ENCODE measurements at places on chromosomes 11 and 22.

DNA sequence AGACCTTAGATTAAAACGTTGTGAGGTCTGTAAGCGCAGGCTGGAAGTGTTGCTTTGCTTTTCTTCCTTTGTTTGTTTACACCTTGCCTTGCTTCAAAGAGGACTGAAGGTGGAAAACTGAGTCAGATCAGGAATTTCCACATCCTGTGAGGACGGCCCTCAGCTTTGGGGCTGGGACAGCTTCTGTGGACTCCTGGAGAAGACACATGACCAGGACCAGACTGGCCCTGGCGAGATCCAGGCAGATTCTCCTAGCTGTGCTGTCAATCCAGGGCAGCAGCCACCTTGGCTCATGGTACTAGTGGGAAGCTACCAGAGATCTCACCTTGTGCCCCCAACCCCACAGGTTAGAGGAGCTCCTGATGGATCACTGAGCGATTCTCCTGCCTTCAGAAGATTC, 1461.9 kb downstream of the TBC1D22A start:
- peak; percentile 11 for DNase-seq

DNA sequence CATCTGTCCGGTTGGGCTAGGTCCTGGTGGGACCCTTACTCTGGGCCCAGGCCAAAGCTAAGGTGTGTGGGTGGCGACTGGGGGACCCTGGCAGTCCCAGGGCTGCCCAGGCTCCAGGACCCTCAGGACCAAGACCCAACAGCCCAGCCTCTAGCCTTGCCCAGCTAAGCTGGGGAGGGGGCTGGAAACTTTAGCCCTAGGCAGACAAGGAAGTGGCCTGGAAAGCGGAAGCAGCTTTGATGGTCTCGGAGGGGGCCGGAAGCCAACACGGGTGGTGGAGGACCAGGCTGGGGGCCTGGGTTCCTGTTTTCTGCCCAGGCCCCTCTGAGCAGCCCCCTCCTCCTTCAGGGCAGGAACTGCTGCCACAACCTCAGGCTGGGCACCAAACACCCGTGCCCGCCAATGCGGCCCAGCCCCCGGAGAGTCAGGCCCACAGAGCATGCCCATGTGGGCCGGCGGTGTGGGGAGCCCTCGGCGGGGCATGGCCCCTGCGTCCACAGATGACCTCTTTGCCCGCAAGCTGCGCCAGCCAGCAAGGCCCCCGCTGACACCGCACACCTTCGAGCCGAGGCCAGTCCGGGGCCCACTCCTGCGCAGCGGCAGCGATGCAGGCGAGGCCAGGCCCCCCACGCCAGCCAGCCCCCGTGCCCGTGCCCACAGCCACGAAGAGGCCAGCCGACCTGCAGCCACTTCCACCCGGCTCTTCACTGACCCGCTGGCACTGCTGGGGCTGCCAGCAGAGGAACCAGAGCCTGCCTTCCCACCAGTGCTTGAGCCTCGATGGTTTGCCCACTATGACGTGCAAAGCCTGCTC, 2.8 kb downstream of the SIPA1 start:
- no peak for DNase-seq

DNA sequence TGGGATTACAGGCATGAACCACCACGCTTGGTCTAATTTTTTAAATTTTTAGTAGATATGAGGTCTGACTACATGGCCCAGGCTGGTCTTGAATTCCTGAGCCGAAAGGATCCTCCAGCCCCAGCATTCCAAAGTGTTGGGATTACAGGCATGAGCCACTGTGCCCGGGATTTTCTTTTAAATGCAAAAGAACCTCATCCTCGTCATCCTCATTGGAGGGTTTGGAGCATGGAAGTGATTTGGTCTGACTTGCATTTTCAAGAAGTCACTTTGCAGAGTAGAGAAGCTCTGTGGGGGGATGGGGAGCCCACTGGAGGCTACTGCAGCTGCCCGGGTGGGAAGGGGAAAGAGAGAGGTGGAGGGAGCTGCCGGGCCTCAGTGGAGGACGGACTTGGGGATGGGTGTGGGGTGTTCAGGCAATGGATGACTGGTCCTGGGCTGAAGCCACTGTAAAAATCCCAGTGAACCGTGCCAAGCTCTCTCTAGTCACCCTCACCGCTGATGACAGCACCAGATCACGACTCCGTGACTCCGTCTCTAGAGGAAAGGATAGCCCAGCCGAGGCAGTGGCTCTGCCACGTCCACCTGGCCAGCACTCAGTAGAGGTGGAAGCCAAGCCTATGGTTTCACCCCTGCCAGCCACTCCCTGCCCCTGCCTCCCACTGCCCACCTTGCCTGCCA, 32.8 kb upstream of the SLC22A12 start:
- DNase-seq, result no peak

- peak; percentile 91 for DNase-seq
These were observed 18.5 kb downstream of the RBFOX2 start for GRCh38 chr22:36010090-36010489.

DNA sequence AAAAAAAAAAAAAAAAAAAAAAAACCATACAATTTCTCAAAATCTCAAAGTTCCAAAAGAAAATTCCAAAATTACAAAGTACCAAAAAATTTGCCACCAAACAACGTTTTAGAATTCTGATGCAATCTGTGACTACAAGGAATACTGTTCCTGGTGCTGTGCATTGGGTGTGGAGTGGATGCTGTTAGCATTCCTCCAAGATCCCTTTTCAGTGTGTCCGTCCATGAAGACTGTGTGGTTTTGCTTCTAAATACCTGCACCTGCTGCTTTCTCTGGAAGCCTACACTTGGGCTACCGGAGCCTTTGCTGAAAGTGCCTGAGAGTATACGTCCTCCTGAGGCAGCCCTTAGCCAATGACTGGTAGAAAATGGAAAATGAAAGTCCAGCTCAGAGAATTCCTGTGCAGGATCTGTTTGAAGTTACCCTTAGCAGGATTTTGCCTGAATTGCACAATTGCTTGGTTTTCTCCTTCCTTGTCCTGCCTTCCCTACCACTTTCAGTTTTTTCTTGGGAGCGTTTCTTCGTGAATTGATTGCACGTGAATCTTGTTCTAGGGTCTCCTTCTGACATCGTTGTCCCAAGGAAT, 140.8 kb downstream of the TRPC6 start:
- DNase-seq, result no peak

DNA sequence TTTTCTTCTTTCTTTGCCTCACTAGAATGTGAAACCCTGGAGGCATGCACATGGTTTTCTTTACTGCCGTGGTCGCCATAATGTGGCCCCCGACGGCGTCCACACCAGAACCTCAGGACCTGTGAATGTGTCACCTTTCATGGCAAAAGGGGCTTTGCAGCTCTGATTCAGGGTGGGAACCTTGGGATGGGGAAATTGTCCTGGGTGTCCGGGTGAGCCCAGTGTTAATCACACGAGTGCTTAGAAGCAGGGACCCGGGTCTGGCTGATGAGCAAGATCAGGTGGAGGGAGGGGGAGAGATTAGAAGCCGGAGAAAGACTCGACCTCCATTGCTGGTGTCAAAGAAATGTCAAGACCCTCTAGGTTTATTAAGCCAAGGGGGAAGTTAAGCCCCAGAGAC, 74.7 kb upstream of the SHISAL1 start:
- no peak for DNase-seq

GRCh38 chr11:9180784-9181183, 84.4 kb downstream of the DENND5A start:
- no peak for DNase-seq

- no peak for DNase-seq
These were observed 221.4 kb downstream of the BLID start for GRCh38 chr11:121894581-121894980.

DNA sequence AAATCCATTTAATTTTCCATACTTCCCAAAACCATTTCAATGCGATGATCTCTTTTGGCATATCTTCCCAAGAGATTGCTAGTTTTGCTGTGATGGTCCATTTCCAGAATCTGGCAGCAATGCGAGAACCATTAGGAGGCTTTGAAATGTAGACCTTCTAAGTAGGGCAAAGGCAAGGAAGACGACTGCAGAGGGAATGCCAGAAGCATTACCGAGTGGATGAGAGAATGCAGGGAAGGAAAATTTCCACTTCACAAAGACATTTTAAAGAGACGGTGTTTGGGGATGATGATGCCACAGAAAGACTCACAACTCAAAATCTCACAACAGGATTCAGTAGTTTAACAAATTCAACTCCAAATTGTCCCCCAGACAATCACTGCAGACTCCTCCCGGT, 471 bp upstream of the CEP126 start:
- no peak for DNase-seq

- no peak for DNase-seq
These were observed 110.0 kb upstream of the TENM4 start for GRCh38 chr11:79550809-79551208.

GRCh38 chr22:50118557-50119168, 28.9 kb downstream of the MOV10L1 start:
- DNase-seq, result no peak

DNA sequence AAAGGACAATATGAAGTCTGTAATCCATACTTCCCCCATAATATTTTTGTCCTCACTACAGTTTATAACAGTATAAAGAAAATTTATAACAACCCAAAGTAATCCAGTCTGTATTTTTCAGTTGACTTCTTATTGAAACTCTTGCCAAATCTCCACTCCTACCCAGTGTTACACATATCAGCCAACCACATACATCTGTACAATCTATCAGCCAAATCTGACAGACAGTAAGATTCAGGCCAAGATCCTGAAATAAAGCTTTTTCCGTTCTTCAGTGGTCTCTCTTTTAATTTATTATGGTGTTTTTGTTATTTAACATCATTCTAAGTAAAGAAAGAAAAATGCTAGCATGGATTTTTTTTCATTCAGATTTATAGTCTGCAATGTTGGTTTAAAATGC, 2370.9 kb upstream of the RAG2 start:
- DNase-seq, result no peak

GRCh38 chr11:17498058-17498457, 21.4 kb upstream of the ABCC8 start:
- no peak for DNase-seq

GRCh38 chr11:80900265-80900664, 1459.4 kb upstream of the TENM4 start:
- DNase-seq, result no peak

DNA sequence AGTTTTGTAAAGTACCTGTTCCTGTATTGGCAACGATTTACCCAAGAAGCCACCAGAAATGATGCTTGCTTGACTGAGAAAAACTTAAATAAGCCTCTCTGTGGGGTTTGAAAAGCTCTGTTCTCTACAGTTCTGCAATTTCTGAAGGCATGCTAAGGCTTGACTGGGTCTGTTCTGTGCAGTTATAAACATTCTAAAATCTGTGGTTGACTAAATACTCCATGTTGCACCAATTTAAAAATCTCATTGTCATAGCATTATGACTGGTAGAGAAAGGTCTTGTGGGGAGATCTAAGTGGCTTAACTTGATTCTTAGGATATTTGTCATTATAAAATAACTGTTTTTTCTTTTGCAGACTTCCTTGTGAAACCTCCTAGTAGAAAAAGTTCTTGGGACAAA, 73.7 kb downstream of the MTMR3 start:
- no peak for DNase-seq

DNA sequence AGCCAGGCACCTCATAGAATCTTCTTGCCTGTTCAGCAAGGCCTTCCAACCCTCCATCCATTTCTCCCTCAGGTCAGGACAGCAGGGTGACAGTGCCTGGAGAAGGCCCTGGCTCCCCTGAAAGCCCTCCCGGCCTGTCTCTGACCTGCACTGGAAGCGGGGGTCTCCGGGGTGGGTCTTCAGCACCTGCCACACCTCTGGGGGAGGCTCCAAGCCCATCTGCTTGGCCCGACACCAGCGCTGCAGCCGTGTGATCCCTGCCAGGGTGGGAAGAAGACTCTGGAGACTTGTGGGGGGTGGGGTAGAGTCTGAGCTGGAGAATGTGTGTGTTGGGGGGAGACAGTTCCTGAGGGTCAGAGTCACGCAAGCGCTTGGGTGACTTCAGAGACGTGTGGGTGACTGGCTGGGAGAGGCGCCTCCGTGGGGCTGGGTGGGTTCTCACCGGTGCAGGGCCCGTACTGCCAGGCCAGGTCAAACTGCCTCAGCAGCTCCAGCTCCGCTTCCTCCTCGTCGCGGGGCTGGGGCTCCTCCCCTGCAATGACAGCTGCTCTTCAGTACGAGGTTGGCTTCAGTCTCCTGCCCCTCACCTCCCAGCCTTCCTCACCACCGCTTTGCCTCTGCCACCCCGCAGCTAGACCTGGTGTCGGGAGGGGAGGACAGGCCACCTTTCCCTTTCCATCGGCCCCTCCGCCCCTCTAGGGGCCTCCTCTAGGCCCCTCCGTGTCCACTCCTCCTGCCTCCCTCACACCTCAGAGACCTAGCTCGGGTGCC, 615 bp downstream of the POLD4 start:
- DNase-seq, result peak; percentile 55

DNA sequence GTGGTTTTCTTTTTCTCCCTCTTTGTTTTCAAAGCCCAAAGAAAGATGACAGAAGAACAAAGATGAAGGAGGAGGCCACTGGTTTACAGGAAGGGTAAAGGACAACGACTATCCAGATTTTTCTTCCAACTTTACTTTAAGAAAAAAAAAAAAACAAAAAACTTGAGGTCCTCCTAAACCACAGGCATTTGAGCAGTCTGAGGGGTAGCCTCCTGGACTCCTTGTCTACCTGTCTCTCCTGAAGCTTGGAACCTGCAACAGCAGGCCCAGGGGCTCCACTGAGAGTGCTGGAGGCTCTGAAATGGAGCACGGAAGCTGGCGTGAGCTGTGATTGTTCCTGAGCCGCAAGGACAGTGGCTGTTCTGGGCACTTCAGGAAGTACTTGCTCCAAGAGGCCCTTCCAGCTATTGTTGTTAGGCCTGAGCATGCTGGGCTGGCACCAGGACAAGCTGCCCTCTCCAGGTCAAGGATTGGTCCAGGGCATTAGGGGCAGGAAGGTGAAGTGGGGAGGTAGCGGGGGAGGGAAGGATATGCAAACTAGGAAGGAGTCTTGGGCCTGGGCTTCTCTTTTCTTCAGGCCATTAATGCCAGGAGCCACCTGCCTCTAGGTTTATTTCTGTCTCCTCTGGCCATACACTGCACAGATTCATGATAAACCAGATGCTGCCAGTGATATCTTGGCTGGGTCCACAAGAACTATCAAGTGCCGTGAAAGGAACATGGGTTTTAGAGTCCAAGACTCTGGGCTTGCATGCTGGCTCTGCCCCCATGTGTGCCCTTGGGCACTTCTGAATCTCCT, 147.3 kb downstream of the CCDC34 start:
- DNase-seq, result peak; percentile 50

GRCh38 chr11:92969293-92969633, 188 bp upstream of the MTNR1B start:
- no peak for DNase-seq

DNA sequence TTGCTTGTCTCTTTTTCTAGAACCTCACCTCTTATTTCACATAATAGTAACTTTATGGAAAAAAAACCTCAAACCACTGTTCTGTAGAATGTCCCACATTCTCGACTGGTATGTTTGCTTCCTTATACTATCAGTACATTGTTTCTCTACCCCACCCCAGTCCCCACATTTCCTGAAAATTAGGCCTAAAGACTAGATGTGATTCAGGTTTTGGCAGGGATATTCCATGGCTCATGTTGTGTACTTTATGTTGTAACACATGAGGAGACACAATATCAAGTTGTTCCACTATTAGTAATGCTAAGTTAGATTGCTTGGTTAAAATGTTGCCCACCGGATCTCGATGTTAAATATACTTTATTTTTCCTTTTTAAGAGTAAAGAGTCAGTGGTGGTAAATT, 34.7 kb downstream of the DDIAS start:
- DNase-seq, result no peak

GRCh38 chr11:33168709-33169200, 7.5 kb upstream of the CSTF3 start:
- no peak for DNase-seq

GRCh38 chr11:126917531-126918204, 82.9 kb downstream of the KIRREL3 start:
- DNase-seq, result no peak
